Neural crest cell (in vitro differentiated cells): ENCODE measurements at places on chromosomes 13 and 19.
A peak's percentile ranks its signal among the peaks of the same experiment; 100 is the strongest.

- peak; percentile 86 for DNase-seq
Measured at GRCh38 chr19:55216461-55217198, 7.3 kb upstream of the PTPRH start.

GRCh38 chr13:76148926-76149325 is 512.8 kb downstream of the LMO7 start:
- DNase-seq = no peak

- DNase-seq = no peak
Measured at GRCh38 chr19:7661744-7662538, 6.9 kb upstream of the RETN start.

GRCh38 chr19:4969292-4969771 is 419 bp downstream of the KDM4B start:
- no peak for DNase-seq

DNA sequence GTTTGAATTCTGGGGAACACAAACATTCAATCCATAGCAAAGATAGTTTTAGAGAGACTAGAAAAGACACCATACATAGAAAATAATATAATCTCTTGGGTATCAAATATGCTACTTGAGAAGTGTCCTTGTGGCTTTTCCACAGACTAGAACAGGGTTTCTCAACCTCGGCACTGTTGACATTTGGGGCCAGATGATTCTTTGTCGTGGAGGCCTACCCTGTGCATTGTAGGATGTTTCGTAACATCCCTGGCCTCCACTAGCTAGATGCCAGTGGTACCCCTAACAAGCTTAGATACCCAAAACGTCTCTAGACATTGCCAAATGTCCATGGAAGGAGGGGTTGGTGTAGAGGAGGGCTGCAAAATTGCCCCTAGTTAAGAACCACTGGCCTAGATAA is 2.2 kb upstream of the ESD start:
- no peak for DNase-seq
